ENCODE measurements at places on chromosomes 5 and 9. TPM values are rescaled to one million over a fixed set of nuclear protein-coding genes. Genes with fewer than 3 reads are reported as not detected.

DNA sequence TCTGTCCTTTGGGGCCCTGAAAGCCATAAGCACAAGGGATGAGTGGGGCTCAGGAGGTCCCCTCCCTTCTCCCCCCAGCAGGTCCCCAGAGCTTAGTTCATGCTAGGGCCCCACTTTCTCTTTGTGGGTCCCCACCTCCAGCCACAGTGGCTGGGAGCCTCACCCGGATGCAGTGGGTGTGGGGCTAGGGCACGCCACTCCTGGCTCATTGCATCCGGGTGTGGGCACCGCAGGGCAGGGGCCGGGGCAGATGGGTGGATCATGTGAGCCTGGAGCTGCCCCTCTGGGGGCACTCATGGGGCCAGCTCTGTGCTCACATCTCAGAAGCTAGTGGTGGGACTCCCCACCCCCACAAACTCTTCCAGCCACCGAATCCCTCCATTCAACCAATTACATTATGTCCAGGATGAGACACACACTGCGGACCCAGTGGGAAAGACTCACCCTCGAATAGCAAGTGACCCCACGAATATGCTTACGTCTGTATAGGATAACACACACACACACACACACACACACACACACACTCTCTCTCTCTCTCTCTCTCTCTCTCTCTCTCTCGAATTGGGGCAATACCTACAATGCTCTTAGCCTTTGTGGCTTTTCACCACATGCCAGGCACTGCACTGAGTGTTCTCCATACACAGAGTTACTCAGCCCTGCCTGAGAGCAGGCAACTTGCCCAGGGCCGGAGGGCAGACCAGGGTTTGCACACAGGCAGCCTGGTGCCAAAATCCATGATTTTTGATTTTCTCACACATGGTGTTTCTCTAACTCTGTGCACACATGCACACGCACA lies 16.8 kb upstream of the PHYKPL start:
- H3K27me3 ChIP-seq = no peaks in the 10 kb centered on the region
- no peak overlapping the region for H3K4me3 ChIP-seq
- H3K4me1 ChIP-seq = peaks cover 3% of the 10 kb centered on the region
- no peak overlapping the region for H3K27ac ChIP-seq

The RLN2 gene
- 2.3 TPM for total RNA-seq

DNA sequence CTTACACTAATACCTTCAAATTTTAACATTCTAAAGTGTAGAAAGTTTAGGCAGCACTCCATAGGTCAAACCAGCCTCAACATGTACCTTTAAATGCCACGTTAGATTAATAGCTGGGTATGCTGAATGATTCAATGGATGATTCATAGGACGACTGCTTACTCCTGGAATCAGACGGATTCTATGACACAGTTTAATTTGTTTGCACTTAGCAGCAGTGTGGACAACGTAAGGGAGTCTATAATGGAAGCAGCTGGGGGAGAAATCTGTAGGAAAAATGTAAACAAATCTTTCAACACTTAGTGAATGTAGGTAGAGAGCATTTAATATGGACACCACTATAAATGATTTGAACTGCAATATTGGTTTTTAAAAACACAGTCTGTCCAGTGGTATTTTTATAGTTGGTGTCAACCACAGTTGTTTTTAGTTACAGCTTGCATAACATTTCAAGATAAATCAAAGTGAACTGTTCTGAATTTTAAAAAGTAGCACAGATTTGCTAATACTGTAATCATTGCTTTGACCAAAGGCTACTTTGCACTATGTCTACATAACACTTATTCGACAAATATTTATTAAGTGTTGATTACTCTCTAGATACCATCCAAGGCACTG lies 701.5 kb upstream of the MEF2C start:
- no peak overlapping the region for H3K27ac ChIP-seq
- no peaks in the 10 kb centered on the region for H3K27me3 ChIP-seq
- H3K4me1 ChIP-seq = no peaks in the 10 kb centered on the region
- no peak for DNase-seq

GRCh38 chr5:124678468-124678867 lies 68.0 kb downstream of the ZNF608 start:
- H3K27me3 ChIP-seq = no peaks in the 10 kb centered on the region
- no peak overlapping the region for H3K4me3 ChIP-seq
- peaks cover 26% of the 10 kb centered on the region for H3K4me1 ChIP-seq
- H3K27ac ChIP-seq = peak overlapping the region; percentile 55

GRCh38 chr9:83422527-83422926 lies 115.7 kb downstream of the FRMD3 start:
- no peak overlapping the region for H3K4me3 ChIP-seq
- H3K4me1 ChIP-seq = no peaks in the 10 kb centered on the region
- no peak overlapping the region for H3K27ac ChIP-seq
- no peak for DNase-seq
- no peaks in the 10 kb centered on the region for H3K27me3 ChIP-seq
- no peaks in the 10 kb centered on the region for H3K36me3 ChIP-seq

DNA sequence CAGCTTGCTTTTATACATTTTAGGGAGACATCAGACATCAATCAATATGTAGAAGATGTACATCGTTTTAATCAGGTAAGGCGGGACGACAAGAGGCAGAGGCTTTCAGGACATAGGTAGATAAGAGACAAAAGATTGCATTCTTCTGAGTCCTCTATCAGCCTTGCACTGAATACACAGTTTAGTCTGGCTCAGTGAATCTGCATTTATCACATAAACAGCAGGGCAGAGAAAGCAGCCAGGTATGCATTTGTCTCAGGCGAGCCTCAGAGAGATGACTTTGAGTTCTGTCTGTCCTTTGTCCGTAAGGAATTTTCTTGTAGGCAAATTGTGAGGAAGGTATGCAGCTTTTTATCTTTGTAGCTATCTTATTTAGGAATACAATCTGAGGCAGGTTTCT lies 202.8 kb upstream of the TAS2R1 start:
- no peak for DNase-seq
- no peak overlapping the region for H3K4me3 ChIP-seq
- H3K4me1 ChIP-seq = no peaks in the 10 kb centered on the region
- H3K36me3 ChIP-seq = no peaks in the 10 kb centered on the region
- H3K27ac ChIP-seq = no peak overlapping the region

DNA sequence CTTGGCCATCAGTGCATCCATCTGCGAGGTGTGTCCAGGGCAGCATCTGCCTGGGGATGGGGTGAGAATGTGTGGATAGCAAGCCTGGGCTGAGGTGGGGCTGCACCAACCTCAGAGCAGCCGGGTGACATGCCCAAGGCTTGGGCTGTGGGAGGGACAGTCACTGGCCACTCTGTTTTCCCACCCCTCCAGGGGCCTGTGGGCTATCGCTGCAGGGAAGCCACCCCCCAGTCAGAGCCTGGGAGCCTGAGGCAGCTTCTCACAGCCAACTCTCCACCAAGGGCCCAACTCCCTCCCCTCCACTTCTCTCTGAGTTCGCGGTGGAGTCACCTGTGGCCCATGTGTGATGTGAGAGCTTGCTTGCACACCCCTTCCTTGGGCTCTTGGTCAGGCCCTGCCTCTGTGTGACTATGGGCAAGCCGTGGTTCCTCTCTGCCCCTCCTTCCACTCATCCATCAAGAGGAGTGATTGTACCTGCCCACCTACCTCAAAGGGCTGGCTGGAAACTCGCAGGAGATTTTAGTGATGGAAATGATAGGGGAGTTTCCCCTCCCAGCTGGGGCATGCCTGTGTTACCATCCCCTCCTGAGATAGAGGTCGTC lies 54.8 kb downstream of the DAB2IP start:
- H3K27me3 ChIP-seq = no peaks in the 10 kb centered on the region
- no peak overlapping the region for H3K27ac ChIP-seq
- no peak for DNase-seq
- H3K4me1 ChIP-seq = peaks cover 2% of the 10 kb centered on the region
- H3K4me3 ChIP-seq = no peak overlapping the region

GRCh38 chr5:156170351-156170961 lies 156.5 kb upstream of the SGCD start:
- no peak overlapping the region for H3K27ac ChIP-seq
- no peaks in the 10 kb centered on the region for H3K4me1 ChIP-seq
- DNase-seq = no peak

- no peaks in the 10 kb centered on the region for H3K27me3 ChIP-seq
- no peak for DNase-seq
Measured at GRCh38 chr5:178535299-178536175, 54.7 kb downstream of the COL23A1 start.

DNA sequence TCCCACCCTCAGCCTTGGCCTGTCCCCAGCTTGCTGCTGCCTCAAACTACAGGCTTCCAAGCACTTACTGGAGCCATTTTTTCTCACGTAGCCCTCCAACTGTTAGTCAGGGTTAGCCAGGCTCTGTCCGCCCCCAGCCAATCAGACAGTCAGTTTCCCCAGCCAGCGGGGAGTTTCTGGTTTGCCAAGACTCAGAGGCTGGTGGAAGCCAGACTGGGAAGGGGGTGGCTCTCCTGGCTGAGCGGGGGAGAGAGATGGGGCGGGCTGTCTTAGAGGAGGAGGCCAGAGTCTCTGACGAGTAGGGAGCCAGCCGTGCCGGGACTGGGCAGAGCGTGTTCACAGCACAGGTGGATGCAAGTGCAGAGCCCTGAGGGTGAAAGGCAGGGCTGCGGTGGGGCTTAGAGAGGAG lies 15.3 kb downstream of the PROP1 start:
- H3K27ac ChIP-seq = no peak overlapping the region
- no peak overlapping the region for H3K4me3 ChIP-seq
- no peaks in the 10 kb centered on the region for H3K4me1 ChIP-seq
- no peaks in the 10 kb centered on the region for H3K36me3 ChIP-seq
- no peaks in the 10 kb centered on the region for H3K27me3 ChIP-seq
- no peak for DNase-seq

DNA sequence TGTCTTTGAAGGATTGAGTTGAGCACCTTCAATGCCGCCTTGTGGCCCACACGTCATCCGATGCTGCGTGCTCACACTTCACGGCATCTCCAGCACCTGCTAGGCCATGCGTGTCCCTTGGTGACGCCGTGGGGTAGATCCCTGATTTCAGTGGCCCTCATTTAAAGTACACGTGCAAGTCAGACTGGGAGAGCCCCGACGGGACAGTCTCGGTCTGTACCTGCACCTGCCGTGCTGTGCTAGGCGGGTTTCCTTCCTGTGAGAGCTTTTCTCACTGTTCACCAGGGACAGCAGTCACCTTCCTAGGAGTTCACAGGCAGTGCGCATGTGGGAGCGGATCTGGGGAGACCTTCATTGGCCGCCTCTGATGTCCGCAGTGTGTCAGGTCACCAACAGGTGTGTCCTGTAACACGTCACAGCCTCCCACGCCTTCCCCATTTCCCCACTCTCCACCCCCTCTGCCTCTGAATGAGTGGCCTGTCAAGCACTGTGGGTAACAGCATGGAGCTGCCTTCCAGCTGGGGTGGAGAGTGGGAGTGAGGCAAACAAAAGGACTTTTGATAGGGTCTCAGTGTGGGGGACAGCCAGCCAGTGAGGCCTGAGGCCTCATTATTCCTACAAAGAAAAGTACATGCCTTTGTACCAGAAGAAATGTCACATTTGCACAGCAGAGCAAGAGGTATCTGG lies 236.4 kb downstream of the FANCC start:
- no peaks in the 10 kb centered on the region for H3K27me3 ChIP-seq
- peak overlapping the region; percentile 83 for H3K27ac ChIP-seq
- no peak for DNase-seq
- peaks cover 9% of the 10 kb centered on the region for H3K36me3 ChIP-seq
- H3K4me1 ChIP-seq = peaks cover 28% of the 10 kb centered on the region

DNA sequence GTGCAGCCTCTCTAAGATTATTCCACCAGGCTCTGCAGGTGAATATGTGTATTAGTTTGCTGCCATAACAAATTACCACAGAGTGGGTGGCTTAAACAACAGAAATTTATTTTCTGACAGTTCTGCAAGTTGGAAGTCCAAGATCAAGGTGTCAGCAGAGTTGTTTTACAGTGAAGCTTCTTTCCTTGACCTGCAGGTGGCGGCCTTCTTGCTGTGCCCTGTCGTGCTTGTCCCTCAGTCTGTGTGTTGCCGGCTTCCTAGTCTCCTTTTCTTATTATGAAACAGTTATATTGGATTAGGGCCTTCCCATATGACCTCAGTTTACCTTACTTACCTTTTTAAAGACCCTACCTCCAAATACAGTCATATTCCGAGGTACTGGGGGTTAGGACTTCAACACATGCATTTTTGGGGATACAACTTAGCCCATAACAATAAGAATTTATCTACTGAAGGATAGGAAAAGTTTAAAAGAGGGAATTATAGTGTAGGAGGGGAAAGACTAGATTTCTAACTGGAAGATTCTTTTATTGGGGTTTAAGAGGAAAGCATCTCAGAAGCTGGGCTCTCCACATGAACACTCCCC lies 97.4 kb downstream of the OSTF1 start:
- no peaks in the 10 kb centered on the region for H3K36me3 ChIP-seq
- no peak overlapping the region for H3K4me3 ChIP-seq
- no peaks in the 10 kb centered on the region for H3K4me1 ChIP-seq
- peak; percentile 13 for DNase-seq
- no peaks in the 10 kb centered on the region for H3K27me3 ChIP-seq
- H3K27ac ChIP-seq = no peak overlapping the region

The LRRC14B gene
- total RNA-seq = 1.0 TPM

The WHRN gene
- total RNA-seq = 102 TPM

DNA sequence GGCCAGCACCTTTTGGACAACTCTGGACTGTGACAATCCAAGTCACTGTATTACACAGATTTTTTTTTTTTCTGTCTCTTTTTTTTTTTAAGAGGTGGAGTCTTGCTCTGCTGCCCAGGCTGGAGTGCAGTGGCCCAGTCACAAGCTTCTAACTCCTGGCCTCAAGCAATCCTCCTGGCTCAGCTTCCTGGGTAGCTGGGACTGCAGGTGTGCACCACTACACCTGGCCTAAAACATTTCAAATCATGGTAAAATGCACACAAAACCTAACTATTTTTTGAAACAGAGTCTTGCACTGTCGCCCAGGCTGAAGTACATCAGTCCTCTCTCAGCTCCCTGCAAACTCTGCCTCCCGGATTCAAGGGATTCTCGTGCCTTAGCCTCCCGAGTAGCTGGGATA lies 7.2 kb upstream of the N4BP3 start:
- H3K27ac ChIP-seq = no peak overlapping the region
- H3K4me3 ChIP-seq = no peak overlapping the region
- no peak for DNase-seq
- no peaks in the 10 kb centered on the region for H3K36me3 ChIP-seq

GRCh38 chr5:84718377-84718776 lies 333.7 kb upstream of the EDIL3 start:
- no peaks in the 10 kb centered on the region for H3K27me3 ChIP-seq
- no peaks in the 10 kb centered on the region for H3K4me1 ChIP-seq
- DNase-seq = no peak
- no peak overlapping the region for H3K27ac ChIP-seq
- no peak overlapping the region for H3K4me3 ChIP-seq
- no peaks in the 10 kb centered on the region for H3K36me3 ChIP-seq
